Chondrocyte (in vitro differentiated cells): ENCODE measurements at places on chromosomes 11 and 22.

GRCh38 chr11:129747071-129747470 lies 68.6 kb upstream of the TMEM45B start:
- DNase-seq = no peak
- H3K4me1 ChIP-seq = no peaks in the 10 kb centered on the region
- no peaks in the 10 kb centered on the region for H3K36me3 ChIP-seq
- no peak overlapping the region for H3K27ac ChIP-seq
- H3K27me3 ChIP-seq = peaks cover 42% of the 10 kb centered on the region

DNA sequence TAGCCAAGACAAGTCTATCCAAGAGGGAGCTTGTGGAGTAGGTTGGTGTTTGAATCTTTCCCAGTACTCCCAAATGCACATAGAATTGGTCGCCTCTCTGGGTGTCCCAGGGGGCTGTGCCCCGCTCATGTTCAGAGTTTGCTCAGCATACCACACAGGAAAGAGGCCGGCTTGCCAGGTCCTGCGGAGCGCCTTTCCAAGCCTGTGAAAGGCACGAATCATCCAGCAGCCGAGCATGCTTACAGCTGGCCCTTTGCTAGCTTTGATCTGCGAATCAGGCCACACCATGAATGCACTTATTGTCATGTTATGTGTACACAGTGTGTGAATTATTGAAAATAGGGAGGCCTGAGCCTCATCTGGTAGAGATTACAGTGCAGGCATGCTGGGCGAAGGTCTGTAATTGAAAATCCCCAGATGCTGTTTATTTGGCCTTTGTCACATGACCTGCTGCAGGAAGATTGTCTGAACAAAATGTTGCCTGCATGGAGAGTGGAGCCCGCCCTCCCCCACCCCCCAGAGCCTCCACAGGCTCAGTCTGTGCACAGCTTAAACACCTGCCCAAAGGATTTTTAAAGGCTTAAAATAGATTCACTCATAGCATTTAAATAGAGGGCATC lies 163.3 kb upstream of the RASSF10 start:
- no peaks in the 10 kb centered on the region for H3K27me3 ChIP-seq
- no peak for DNase-seq
- H3K27ac ChIP-seq = peak overlapping the region; percentile 75
- peak overlapping the region; percentile 31 for H3K4me3 ChIP-seq
- peaks cover 71% of the 10 kb centered on the region for H3K4me1 ChIP-seq

DNA sequence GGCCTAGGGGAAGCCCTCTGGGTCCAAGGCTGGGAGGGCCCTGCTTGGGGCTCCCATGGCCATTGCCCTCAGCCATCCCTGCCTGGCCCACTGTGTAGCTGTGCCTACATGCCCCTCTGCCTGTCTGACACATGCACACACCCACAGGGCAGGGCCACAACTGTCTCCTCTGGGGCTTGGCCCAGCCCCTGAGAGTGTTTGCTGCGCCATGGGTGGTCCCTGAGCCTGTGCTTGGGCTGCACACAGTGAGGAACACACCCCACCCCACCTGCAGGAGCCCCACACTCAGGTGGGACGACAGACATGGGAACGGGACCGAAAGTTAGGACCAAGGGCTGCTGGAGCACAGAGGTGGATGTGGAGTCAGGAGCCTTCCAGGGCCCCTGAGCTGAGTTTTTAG lies 489.5 kb downstream of the TBC1D22A start:
- H3K4me3 ChIP-seq = no peak overlapping the region
- H3K27ac ChIP-seq = no peak overlapping the region
- no peaks in the 10 kb centered on the region for H3K4me1 ChIP-seq
- H3K27me3 ChIP-seq = peaks cover 27% of the 10 kb centered on the region

- DNase-seq = no peak
- H3K4me1 ChIP-seq = peaks cover 37% of the 10 kb centered on the region
- H3K27ac ChIP-seq = peak overlapping the region; percentile 60
- peaks cover 60% of the 10 kb centered on the region for H3K36me3 ChIP-seq
- no peak overlapping the region for H3K4me3 ChIP-seq
Observed at GRCh38 chr11:20102397-20102796, 57.9 kb downstream of the DBX1 start.

GRCh38 chr22:33984656-33985285 lies 64.5 kb upstream of the LARGE1 start:
- no peak for DNase-seq

GRCh38 chr22:48785792-48786678 lies 1041.6 kb downstream of the BRD1 start:
- no peak overlapping the region for H3K4me3 ChIP-seq
- H3K27ac ChIP-seq = no peak overlapping the region
- H3K4me1 ChIP-seq = no peaks in the 10 kb centered on the region
- no peaks in the 10 kb centered on the region for H3K36me3 ChIP-seq
- DNase-seq = no peak
